Ammon's horn (tissue), 1 donor: ENCODE measurements at places on chromosomes 12 and 14.

DNA sequence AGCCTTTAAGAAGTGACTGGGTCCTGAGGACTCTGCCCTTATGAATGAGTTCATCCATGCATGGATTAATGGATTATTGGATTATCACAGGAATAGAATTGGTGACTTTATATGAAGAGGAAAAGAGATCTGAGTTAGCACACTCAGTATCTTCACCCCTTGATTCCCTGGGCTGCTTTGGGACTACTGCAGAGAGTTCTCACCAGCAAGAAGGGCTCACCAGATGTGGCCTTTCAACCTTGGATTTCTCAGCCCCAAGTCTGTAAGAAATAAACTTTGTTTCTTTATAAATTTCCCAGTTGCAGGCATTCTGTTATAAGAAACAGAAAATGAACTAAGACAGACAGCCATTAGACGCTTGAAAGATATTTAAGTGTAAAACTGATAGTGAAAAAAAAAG is 509.2 kb downstream of the FLRT2 start:
- no peak for DNase-seq

DNA sequence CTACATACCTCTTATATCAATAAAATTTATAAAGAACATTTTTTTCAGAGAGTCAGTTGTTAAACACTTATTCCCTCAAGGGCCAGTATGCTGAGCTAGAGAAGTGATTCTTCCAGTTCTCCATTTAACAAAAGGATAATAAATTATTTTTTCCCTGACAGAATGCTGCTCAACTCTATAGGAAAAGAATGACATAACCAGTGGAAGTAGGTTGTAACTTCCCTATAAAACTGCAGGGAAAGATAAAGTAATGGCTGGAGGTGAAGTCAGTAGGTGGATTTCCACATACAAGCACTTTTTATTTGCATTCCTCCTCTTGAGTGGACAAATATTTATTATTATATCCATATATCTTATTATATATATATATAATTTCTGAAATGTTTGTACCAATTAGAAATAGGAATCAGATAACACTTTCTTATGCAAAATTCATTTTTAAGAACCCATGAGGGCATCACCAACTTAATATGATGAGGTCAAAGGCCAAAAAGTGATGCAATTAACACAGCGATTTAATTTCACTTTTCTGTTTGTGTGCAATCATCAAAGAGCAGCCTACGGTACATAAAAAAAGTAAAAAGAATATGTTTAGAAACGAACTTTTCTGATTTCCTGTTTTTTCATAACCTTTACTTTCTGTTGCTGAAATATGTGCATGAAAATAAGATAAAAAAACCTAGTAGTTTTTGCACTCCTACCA is 175.3 kb downstream of the PRKD1 start:
- no peak for DNase-seq

DNA sequence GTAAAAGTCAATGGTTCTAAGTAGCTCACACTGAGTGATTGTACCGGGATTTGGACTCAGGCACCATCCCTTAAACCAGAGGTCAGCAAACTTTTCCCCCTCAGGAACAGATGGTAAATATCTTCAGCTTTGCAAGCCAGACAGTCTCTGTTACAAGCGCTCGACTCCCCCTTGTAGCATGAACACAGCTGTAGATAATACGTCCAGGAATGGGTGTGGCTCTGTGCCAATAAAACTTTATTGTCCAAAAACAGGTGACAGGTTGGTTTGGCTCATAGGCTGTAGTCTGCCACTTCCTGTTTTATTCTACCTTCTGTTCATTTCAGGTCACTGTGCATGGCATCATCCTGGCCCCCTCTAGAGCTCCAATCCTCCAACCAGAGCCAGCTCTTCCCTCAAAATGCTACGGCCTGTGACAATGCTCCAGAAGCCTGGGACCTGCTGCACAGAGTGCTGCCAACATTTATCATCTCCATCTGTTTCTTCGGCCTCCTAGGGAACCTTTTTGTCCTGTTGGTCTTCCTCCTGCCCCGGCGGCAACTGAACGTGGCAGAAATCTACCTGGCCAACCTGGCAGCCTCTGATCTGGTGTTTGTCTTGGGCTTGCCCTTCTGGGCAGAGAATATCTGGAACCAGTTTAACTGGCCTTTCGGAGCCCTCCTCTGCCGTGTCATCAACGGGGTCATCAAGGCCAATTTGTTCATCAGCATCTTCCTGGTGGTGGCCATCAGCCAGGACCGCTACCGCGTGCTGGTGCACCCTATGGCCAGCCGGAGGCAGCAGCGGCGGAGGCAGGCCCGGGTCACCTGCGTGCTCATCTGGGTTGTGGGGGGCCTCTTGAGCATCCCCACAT is 7.6 kb downstream of the BDKRB1 start:
- no peak for DNase-seq

GRCh38 chr12:7806863-7807487 is 17.8 kb downstream of the NANOG start:
- DNase-seq, result peak; percentile 78

DNA sequence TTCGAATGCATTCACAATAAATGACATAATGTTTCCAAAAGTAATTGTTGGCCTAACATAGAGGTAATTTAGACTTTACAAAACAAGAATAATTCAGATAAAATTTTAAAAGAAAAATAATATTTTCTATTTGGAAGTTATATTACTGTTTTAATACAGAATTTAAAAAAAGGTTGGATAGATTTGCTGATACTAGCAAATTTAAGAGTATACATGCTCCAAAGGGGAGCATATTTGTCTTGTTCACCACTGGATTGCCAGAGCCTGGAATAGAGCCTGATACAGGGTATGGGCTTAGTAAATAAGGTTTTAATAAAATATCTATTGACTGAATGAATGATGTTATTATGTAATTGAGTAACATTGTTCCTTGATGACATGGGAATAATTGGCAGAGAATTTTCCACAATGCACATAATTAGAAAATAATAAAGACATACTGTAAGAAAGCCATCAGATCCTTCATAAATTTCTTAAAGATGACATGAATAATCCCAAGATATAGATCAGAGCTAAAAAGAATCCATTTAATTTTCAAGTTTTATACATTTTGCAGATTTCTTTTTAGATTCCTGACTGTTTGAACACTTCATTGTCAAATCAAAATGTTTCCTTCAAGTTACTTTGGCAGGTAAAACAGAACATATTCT is 305.3 kb downstream of the SLC6A15 start:
- no peak for DNase-seq

- no peak for DNase-seq
Measured at GRCh38 chr12:93913845-93914244, 234.5 kb upstream of the PLXNC1 start.

DNA sequence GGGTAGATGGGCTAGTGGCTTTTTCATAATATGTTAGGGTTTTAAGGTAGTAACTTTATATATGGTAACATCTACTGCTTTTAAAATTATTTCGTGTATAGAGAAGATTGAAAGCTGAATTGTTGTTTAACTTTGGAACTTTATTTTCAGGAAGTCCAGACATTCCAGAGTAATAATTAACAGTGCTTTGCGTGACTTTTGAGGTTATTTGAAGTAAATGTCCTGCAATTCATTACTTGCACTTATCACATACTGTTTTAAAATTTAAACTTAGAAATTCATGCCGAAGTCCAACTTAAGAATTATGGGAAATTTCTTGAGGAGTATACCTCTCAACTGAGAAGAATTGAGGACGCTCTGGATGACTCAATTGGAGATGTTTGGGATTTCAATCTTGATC is 3.3 kb downstream of the WASHC4 start:
- no peak for DNase-seq

- DNase-seq, result no peak
Measured at GRCh38 chr12:103161582-103162362, 204.3 kb downstream of the ASCL1 start.

DNA sequence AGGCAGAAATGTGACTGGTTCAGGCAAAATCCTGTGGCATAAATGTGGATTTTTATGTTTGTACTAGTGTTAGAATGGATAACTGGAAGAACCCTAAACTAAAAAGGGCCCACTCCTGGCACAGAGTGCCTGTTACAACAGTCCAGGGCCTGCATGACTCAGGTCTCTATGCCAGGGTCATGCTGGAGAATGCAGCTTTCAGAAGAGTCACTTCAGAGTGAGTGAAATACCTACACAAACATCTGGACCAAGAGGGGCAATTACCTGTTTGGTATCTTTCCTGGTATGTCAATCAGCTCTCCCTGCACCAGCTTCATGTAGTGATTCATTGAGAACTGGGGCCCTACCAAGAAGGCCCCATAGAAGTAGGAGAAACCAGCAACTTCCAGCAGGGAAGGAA is 10.0 kb downstream of the EMG1 start:
- DNase-seq, result no peak

DNA sequence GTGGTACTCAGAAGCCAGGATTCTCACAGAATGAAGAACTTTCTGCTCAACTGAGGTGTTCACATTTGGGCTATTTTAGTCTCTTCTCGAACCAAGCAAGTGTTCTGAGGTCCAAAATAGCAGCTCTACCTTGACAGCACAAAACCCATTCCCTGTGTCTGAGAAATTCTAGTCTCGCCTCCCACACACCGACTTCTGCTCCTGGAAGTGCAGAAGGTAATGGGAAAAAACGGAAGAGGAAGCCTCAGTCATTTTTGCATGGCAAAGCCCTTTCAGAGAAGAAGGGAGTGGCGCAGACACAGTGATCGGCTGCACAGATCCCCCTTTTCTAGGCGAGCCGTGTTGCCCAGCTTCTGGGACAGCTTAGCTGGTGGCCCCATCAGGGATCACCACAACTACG is 31.2 kb upstream of the VPS33A start:
- no peak for DNase-seq

DNA sequence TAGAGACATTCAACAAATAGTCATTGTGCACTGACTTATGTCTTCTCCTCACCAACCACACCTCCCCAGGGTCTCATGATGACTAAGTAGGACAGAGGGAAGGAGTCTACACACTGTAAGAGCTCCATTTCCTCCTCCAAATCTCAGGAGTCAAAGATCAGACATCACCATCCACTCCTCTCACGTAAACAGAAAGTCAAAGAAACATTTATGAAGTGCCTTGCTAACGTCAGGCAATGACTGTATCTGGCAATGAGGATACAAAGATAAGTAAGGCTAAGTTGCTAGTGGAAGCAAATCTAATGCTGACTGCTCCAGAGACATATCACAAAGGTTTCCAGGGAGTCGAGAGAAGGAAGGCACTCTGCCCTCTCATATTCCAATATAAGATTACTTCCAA is 88.9 kb downstream of the SLC2A13 start:
- no peak for DNase-seq
